Stimulated activated CD4-positive, alpha-beta T cell treated with anti-CD3 and anti-CD28 coated beads, Interleukin-15, amount 100 ng/mL, for 48 hours (primary cell): ENCODE measurements at places on chromosomes 7 and 10.

DNA sequence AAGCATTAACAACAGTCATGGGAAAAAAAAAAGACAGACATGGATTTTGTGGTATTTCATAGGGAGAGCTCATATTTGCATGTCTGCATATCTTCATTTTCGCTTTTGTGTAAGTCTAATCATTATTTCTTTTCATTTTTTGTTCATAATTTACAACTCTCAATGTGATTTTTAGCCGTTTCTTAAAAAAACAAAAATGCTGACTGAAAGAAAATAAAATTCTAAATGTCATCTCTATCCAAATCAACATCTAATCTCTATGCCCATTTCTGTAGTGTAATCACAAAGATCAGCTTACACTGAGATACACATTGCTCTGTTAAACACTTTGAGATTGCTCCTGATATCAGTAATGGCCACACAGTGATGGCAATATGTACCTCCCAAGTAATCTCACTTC, 29.2 kb downstream of the CHRM2 start:
- DNase-seq, result no peak

GRCh38 chr10:84156768-84157167, 16.8 kb upstream of the GPR15LG start:
- peak; percentile 47 for DNase-seq

- no peak for DNase-seq
Observed at GRCh38 chr7:135743907-135744731, 4.5 kb downstream of the FAM180A start.

GRCh38 chr10:124225467-124226270, 132.3 kb upstream of the CHST15 start:
- DNase-seq, result peak; percentile 12

DNA sequence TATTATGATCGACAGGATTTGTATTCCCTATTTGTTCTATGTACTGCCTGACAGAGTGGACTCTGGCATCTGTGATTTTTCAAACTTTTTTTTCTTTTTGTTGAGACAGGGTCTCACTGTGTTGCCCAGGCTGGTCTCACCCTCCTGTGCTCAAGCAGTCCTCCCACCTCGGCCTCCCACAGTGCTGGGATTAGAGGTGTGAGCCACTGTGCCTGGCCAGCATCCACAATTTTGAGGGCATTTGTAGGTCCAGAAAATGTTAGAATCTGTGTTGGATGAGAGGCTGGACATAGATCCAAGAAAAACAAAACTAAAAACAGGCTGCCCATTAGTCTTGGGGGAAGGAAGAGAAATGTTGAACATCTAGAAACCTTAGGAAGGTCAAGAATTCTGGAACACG, 34.3 kb downstream of the SGPL1 start:
- no peak for DNase-seq

DNA sequence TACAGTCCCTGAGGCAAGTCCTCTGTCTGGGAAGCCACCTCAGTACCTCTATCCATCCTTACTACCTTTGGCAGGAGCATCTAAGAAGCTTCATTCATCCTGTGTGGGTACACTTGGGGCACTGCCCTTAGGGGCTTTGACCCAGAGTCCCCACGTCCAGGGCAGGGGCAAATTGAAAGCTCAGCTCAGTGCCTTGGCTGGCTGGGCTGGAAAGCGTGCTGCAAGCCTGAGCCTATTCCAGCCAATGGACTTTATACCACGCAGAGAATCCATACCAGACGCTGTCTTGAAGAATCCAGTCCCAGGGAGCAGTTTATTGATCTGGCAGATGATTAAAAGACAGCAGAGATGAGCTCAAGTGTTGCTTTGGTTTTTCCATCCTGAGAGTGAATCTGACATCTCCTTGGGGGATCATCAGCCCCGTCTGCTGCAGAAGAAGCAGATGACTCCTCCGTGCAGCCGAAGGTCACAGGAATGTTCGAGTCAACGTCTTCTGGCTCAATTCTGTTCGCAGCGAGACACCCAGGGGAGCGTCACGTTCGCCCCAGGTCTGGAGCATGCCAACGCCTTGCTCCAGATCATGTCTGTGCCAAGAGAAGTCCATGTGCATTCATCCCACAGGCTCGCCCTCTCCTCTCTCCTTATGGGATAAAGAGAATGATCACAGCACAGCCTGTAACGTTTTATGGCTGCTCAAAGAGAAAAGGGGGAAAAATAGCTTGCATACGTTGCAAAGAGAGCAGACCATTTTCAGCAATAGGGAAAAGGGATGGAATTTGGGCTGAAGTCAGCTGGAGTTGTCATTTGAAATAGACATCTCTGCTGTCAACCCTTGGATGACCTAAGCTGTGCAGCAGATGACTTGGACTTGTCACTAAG, 35.8 kb upstream of the LYZL1 start:
- no peak for DNase-seq

DNA sequence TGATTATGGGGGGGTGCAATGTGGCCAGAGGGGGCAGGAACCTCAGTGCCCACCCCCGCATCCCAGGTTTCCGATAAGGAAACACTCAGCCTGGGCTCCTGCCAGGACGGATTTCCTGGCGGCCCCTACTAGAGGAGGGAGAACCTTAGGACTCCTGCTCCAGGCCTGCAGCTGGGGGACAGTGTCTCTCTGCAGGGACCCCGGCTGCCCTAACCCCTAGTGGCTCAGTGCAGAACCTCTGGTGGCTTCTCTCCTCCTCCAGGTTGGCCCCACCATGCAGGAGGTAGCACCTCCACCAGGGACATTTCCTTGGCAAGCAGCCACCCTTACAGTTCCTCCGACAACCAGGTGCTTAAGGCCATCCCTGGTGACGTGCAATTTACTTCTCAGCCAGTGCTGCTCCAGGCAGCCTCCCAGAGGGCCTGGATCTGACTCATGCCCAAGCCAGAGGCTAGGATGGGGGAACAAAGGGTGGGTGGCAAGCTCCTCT, 31.9 kb downstream of the SH2B2 start:
- DNase-seq, result no peak

GRCh38 chr10:16867990-16868389, 50.8 kb upstream of the RSU1 start:
- DNase-seq, result no peak

GRCh38 chr7:20329389-20330238, 1.1 kb upstream of the ITGB8 start:
- DNase-seq, result no peak

- no peak for DNase-seq
Observed at GRCh38 chr10:4981722-4982471, 18.7 kb downstream of the AKR1C1 start.

- no peak for DNase-seq
Observed at GRCh38 chr10:56905051-56905450, 544.0 kb upstream of the ZWINT start.

DNA sequence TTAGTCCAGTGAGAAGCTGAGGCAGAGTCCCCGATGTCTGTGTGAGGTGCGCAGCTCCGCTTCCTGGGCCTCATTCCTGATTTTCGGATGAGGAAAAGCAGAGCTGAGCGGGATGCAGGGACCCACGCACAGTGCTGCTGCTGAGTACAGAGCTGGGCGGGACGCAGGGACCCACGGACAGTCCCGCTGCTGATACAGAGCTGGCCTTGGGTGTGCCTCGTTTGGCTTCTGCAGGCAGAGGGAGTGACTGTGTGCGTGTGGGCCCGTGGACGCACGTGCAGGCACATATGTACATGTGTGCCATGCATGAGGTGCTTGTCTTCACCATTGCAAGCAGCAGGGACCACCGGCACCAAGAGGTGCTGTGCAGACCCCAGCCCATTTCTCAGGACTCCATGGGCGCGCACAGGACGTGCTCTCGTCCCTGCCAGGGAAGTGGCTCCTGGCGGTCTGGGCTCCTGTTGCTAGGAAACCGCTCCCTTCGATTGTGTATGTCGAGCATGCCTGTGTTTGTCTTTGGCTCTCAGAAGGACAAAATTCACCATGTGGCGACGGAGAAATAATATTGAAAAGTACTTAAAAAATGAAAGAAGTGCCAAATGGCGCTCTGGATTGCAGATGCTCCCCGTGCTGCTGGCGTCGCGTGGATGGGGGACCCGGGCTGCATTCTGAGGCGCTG, 303.8 kb upstream of the MKI67 start:
- DNase-seq, result no peak

GRCh38 chr7:87590578-87590977, 10.1 kb downstream of the ABCB1 start:
- no peak for DNase-seq

GRCh38 chr7:71974611-71975010, 437.5 kb downstream of the CALN1 start:
- no peak for DNase-seq

- DNase-seq, result no peak
Observed at GRCh38 chr7:129163875-129164544, 19.5 kb downstream of the TSPAN33 start.

DNA sequence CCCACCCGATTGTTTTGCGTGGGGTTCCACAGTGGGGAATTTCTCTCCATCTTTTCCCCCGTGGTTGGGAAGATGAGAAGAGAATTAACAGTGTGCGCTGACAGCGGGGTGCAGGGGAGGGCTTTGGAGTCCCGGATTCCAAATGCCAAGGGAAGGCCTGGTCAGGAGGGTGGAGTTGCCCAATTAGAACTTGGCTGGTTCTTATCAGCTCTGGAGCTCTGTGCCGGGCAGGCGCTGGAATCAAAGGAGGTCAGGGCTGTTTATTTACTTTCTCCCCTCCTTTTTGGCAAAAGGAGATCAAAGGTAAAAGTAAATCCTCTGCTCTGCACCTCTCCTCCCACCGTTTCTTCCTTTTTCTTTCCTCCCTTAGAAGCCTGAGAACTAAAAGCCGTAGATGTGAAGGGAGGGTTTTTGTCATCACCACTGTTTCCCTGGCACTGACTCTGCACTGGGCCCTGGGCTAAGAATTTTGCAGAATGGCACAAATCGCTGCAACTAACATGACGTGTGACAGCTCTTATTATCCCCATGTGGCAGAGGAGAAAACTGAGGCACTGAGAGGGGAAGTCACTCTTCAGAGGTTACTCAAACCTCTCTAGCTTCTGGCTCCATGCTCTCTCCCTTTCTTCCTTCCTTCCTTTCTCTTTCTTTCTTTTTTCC, 95.2 kb upstream of the ZNF716 start:
- no peak for DNase-seq

DNA sequence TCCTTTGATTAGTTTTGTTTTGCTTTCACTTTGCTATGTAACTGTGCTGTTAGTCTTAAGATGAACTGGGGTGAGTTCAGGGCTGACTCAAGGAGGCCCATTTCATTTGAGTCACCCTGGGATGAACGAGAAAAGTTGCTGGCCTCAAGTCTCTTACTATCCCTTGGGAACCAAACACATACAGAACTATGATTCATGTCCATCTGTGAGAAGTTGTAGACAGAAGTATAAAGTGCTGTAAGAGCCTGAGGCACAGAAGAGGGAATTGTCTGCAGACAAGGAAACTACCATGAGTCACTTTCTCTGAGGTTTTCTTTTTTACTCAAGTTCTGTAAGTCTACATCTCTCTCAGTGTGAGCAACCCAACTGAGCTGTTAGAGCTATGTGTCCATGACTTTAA, 179.8 kb upstream of the CSTF2T start:
- DNase-seq, result peak; percentile 7

GRCh38 chr7:121954803-121955202, 81.8 kb downstream of the PTPRZ1 start:
- no peak for DNase-seq

- peak; percentile 43 for DNase-seq
Observed at GRCh38 chr10:77641788-77642397, 4.3 kb upstream of the KCNMA1 start.

- DNase-seq, result peak; percentile 8
Observed at GRCh38 chr7:95772298-95772770, at the start of gene DYNC1I1. DYNC1I1 (plus strand) TSS chr7:95772554; CDS start chr7:95804730, 32,176 bp downstream.

DNA sequence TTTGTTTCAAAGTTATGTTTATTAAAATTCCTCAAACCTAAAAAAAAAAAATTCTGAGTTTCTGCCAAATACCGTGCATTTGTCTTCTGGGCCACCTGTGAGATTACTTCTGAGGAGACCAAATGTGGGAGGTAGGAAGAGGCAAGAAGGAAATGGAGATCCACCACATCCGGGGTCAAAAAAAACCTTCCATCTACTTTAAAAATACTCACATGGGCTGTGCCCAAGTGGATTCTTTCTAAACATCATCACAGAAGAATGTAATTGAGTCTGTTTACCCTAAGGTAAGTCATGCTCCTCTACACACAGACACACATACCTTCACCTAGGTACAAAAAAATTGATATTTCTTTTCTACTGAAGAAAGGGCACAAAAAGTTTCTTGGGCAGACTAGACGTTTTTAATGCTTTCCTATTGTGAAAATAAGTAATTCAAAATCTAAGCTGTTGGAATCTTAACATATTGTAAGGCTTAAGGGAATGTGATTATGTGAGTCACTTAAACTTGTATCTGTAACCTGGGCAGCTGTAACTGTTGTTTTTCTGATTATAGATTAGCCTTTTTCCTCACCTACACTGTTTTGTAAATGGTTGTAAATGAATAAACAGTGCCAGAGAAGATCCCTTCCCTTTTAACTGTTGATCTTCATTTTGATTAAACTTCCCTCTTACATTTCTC, 19.1 kb upstream of the SPOCK2 start:
- DNase-seq, result no peak

DNA sequence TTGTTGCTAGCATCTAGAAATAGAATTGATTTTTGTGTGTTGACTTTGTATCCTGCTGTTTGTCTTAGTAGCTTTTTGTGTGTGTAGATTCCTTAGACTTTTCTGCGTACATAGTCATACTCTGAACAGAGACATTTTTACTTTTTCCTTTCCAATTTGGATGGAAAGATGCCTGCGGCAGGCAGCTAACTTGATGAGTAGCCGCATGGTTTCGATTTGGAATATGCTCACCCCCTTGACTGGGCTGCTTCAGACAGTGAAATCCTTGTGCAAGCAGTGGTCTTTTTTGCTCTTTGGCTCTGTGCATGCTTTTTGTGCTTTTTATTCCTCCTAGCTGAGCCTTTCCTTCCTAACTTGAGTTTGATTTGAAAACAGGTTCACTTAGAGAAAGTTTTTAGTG, 71.8 kb downstream of the HHEX start:
- DNase-seq, result no peak

- no peak for DNase-seq
Observed at GRCh38 chr10:83410570-83410969, 728.7 kb upstream of the GHITM start.

DNA sequence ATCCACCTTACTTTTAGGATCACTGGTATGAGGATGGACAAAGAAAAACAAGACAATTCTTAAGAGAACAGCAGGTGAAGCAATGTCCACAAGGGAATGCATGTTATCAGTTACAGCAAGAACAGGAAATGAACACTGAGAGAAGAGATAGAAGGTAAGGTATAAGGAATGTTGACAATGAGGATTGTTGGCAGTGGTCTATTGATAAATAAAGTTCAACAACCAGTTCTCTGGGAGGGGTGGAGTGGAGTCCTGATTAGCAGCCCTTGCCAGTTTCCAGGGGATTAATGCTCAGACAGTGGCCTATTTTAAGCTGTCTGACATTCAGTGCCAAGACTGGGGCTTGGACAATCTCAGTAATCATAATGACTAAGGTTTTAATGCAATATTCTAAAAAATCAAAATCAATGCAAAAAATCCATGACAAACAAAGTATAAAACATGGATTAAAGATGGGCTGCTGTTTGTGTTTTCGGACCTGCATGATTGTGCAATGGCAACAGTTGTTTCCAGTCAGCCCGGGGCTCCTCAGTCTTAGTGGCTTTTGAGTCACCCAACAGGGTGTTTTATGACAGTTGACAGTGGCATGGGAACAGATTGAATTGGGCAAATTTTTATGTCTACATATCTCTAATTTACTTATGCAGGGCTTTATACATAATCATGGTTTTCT, 13.8 kb upstream of the AKR1B1 start:
- no peak for DNase-seq
